SK-MEL-5 (cell line): ENCODE measurements at places on chromosomes 1 and 21. TPM values are rescaled to one million over a fixed set of nuclear protein-coding genes. Genes with fewer than 3 reads are reported as not detected.

S100A7 gene
- total RNA-seq: not detected in 2 replicates

KLHDC9 gene
- total RNA-seq: not detected in 2 replicates

TAF12 gene
- total RNA-seq: 39.1 and 44.9 TPM in 2 replicates

KCNQ4 gene
- total RNA-seq: 0.11 TPM in 1 of 2 replicates, not detected in the other

DIO1 gene
- total RNA-seq: not detected in 2 replicates

MCL1 gene
- total RNA-seq: 123 and 130 TPM in 2 replicates

TTC4 gene
- 24.1 and 31.1 TPM in 2 replicates for total RNA-seq

DNA sequence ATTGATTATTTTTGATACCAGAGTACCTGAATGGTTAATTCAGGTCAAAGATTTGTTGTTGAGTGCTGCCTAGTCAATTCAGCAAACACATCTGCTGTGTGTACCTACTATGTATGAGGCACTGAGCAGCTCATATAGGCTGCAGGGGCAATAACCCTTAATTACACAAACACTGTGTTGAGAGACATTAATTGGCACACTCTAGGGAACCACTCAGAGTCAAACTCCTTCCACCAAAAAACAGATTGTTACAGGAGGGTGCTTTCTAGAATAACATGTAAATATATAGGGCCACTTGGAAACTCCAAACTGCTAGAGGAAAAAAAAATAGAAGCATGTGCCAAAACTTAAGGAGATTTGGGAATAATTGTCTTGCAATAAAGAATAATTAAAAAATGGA lies 31.3 kb downstream of the UBE2U start:
- DNase-seq: no peak

DNA sequence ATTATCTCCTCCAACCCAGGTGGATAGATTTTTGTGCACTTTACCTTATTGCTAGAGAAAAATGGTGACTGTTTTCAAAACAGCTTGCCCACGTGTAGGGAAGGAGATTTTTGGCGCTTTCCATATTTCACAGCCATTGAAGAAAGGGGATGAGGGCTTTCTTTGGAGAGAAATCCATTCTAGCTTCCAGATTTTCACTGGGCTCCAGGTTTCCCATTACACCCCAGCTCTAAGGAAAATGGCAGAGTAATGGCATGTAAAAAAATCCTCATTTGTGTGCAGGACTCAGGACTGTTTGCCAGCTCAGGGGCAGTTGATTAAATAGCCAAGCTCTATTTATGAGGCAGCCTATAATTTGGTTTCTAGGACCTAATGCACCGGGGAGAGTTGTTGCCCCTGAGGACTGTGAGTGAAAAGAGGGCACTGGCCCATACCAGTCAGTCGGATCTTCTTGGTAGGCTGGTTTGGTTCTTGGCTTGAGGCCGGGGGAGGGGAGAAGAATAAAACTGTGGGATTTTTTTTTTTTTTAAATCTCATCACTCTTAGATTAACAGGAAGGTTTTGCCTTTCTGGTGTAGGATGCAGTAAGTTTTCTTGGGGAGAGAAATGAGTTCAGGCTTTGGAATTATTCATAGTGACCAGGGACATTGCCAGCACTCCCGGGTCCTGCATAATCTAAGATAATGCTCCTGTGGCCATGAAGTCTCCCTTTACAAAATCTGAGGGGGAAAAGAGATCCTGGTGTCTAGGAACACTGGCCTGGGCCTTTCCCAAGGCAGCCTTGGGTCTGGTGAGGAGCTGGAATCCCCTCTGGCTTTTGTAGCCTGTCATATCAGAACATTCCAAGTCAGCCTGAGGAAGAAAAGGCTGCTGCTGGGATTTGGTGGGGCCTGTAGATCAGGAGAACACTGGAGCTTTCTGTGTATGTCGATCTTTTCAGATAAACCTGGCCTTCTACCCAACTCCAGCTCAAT lies 1.9 kb upstream of the ARID1A start:
- DNase-seq: no peak

DNA sequence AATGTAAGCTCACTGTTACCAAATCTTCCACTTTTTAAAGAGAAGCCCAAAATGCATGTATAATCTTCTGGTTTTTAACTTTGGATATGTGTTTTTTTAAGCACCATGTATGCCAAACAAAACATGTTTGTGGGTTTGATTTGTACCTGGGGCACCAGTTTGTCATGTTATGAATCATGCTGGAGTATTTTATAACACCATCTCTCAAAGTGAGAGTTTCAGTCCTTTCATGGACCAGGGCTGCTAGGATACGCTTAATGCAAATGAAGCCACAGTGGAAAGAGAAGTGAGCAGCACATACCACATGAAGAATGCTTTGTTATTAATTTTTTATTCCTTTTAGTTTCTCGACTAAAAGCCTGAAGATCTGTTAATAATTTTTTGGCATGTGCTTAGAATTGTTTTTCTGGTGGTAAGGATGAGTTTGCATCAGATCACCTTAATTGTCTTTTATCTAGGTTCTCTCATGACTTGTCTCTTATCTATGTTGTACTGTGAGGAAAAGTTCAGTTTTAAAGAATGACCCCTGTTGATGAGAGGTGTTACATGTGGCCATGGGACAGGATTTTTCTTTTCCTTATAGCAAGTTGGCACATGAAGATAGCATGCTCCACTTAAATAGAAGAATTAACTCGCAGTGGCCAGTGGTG lies 2.0 kb upstream of the RABGAP1L start:
- DNase-seq: no peak

DNA sequence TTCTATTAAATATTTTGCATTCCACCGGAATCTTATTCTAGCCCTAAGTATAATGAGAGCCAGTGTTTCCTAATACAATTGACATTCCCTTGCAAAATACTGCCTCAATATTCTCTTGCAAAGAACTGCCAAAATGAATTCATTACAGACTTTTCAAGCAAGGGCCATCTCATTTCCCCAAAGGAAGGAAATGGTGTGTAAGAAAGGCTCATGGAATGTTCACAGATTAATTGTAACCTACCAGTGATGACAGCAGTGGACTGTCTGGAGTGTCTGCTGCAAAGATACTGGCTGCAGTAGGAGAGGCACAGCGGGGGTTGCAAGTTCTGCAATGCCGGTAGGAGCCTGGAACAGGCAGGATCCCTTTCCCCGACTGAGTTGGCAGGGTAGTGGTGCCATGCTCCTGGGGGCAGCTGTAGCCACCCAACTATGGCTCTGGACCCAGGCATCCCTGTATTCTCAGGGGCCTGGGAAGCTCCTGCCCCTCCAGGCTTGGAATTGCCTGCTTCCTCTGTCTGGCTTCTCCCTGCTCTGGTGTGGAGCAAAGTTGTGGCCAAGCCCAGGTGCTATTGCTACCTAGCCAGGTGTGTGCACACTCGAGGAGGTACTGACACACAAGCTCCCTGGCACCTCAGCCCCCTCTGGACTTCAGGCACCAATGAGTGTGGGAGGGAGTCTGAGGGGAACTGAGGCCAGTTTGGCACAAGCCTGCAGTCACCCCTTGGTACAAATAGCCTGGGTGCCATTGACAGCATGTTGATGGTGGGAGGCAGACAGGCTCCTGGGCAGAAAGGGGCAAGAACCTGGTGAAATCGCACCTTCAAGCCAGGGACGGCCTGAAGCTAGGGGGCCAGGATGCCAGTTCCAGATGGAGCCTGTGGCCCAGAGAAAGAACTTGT lies 1371.0 kb downstream of the KCNT2 start:
- DNase-seq: no peak

- no peak for DNase-seq
These were observed 56.6 kb upstream of the APP start for GRCh38 chr21:26227130-26227529.

- DNase-seq: peak; percentile 69
These were observed 464 bp downstream of the ACBD6 start for GRCh38 chr1:180501865-180502360.

- peak; percentile 64 for DNase-seq
These were observed 18.4 kb upstream of the LY9 start for GRCh38 chr1:160777486-160778089.

- no peak for DNase-seq
These were observed 39.9 kb upstream of the CD1D start for GRCh38 chr1:158140764-158141192.
